Head of caudate nucleus (tissue), 42 donors: ENCODE measurements at places on chromosomes 12 and 14.
A peak's percentile ranks its signal among the peaks of the same experiment; 100 is the strongest.

- DNase-seq: no peak
Observed at GRCh38 chr12:68440068-68440581, 108.0 kb upstream of the MDM1 start.

GRCh38 chr12:67573566-67573965 lies 75.0 kb upstream of the DYRK2 start:
- DNase-seq: no peak

GRCh38 chr12:47797441-47797840 lies 22.3 kb downstream of the HDAC7 start:
- peak; percentile 75 for DNase-seq

DNA sequence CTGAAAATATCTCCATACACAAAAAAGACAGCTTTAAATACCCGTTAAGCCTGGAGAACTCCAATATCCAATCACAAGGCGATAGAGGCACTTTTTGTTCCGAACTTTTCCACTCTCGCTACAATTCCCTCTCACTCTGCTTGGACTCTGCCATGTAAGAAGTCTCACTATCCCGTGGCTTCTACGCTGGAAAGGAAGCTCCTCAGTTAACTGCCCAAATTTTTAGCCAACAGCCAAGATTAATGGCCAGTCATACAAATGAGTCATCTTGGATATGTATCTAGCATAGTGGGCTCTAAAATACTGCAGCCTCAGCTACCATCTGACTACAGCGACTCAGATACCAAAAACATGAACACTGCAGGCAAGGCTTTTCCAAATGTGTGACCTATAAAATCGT lies 45.5 kb upstream of the RERGL start:
- no peak for DNase-seq
